ENCODE measurements at places on chromosomes 11 and 22.

- DNase-seq, result no peak
Observed at GRCh38 chr22:19762568-19763457, 2.2 kb downstream of the TBX1 start.

DNA sequence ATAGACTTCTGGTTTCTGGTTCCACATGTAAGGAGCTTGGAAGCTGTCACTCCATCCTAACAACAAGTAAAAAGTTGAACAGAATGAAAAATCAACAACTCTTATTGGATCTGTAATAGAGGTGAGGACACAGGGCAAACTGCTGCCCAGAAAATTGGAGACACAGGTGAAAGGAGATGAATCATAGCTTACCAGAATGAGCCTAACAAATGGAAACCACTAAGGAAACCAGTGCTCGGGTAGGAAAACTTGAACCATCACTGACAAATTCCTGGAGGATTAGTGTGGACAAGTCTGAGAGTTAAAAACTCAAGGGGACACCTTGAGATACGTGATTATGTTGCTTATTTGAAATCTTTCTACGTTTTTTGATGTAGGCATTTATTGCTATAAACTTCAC lies 52.1 kb downstream of the GDPD4 start:
- DNase-seq, result no peak

DNA sequence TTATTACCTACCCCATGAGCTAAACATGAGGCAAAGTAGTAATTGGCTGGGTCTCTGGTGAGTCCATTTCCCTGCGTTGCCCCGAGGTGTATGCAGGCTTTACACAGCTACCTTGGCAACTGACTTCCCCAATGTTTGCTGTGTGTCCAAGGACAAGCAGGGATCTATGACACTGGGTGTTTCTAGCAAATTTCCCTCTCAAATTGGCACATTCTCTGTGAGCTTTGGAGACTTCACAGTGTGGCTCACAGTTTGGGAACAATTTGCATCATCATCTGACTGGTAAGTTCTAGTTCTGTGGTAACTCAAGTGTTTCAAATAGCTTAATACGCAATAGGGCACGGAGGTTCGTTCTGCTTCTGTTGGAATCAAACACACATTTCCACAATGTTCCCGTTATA lies 12.5 kb downstream of the NNMT start:
- no peak for DNase-seq

DNA sequence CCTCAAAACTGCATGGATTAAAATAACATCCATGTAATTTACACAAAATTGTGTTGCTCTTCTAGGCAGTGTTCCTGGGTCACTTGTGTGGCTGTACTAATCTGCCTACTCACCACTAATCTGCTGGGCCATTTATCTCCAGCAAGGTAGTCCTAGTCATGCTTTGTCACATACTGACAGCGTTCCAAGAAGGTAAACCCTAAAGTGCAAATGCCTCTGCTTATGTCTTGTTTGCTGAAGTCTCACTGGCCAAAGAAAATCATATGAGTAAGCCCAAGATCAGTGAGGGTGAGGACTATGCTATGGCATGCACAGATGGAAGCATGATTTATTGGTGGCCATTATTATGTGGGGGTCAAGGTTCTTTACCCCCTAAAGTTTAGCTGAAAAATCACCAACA lies 630.2 kb upstream of the LUZP2 start:
- DNase-seq, result no peak

DNA sequence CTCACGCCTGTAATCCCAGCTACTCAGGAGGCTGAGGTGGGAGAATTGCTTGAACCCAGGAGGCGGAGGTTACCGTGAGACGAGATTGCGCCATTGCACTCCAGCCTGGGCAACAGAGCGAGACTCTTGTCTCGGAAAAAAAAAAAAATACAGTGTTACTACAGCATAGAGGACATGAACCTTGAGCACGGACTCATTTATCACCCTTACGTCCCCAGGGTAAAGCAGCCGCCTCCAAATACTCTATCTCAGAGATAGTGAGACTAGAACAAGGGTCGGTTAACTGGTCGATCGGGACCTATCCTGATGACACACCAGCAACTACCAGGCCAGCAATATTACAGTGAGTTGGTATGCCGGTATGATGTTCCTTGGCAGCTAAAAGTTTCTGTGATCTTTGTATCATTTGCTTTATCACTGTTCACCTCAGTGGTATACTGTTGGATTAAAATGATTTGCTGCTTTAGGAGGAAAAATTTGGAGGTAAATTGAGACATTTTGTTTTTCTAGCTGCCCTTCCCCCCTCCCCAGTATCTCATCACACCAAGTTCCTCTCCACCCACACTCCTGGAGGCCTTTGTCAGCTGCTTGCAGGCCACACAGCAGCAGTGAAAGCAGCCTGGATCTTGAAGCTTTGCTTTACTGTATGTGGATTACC lies 7.0 kb upstream of the SIDT2 start:
- DNase-seq, result no peak

Measured in NCI-H510A (cell line).